Suprapubic skin (tissue), 4 donors: ENCODE measurements at places on chromosomes 4 and X. TPM values are rescaled to one million over a fixed set of nuclear protein-coding genes. Genes with fewer than 3 reads are reported as not detected.

GRCh38 chrX:131054906-131055305, 3.2 kb upstream of the ARHGAP36 start:
- DNase-seq = no peak
- H3K27me3 ChIP-seq = peaks cover 18% of the 10 kb centered on the region
- no peaks in the 10 kb centered on the region for H3K36me3 ChIP-seq
- H3K4me3 ChIP-seq = no peak overlapping the region
- no peaks in the 10 kb centered on the region for H3K4me1 ChIP-seq
- no peak overlapping the region for H3K27ac ChIP-seq

GRCh38 chr4:154004507-154005170, 215.8 kb upstream of the SFRP2 start:
- H3K4me3 ChIP-seq = no peak overlapping the region
- DNase-seq = peak; percentile 77
- H3K4me1 ChIP-seq = peaks cover 4% of the 10 kb centered on the region
- no peaks in the 10 kb centered on the region for H3K36me3 ChIP-seq

GRCh38 chr4:23533859-23534258, 356.0 kb downstream of the PPARGC1A start:
- H3K27me3 ChIP-seq = no peaks in the 10 kb centered on the region
- no peaks in the 10 kb centered on the region for H3K36me3 ChIP-seq
- no peak overlapping the region for H3K27ac ChIP-seq
- no peak for DNase-seq

- no peak overlapping the region for H3K4me3 ChIP-seq
- H3K27ac ChIP-seq = no peak overlapping the region
- H3K36me3 ChIP-seq = no peaks in the 10 kb centered on the region
- no peaks in the 10 kb centered on the region for H3K4me1 ChIP-seq
- DNase-seq = no peak
Measured at GRCh38 chr4:79613269-79613935, 205.4 kb upstream of the GK2 start.

DNA sequence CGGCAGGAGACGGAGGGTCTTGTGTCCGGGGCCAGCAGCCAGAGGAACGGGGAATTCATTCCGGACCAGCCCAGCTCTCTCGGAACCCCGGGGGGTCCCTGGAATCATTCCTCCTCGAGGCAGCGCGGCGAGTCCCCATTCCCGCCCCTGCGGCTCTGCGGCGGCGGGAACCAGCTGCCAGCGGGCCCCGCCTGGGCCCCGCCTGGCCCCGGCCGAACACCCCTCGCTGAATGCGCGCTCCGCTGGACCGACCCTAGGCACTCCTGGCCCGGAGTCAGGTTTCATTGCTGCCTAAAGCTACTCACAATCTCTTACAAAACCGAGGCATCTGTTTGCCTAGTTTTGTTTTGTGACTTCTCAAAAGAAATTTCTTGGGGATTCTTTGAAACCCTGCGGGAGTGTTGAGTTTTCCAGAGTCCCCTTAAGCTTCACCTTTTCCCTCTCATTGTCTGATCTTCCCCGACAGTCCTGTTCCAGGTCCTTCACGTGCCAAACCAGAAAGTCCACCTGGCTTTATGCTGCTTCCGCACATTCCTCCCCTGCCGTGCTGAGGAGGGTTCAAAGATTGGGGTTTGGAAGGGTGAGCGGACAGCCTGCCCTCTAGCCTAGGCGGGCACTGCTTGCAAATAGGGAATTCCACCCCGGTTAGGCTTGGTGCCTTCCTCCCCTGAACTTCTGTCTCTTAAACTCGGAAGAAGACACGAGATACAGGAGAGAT, 789 bp downstream of the ARHGAP10 start:
- DNase-seq = no peak
- H3K27me3 ChIP-seq = no peaks in the 10 kb centered on the region
- no peaks in the 10 kb centered on the region for H3K36me3 ChIP-seq
- H3K4me1 ChIP-seq = peaks cover 37% of the 10 kb centered on the region
- H3K4me3 ChIP-seq = peak overlapping the region; percentile 67
- peak overlapping the region; percentile 93 for H3K27ac ChIP-seq

- no peak overlapping the region for H3K4me3 ChIP-seq
- no peaks in the 10 kb centered on the region for H3K27me3 ChIP-seq
- H3K27ac ChIP-seq = no peak overlapping the region
- no peaks in the 10 kb centered on the region for H3K4me1 ChIP-seq
Measured at GRCh38 chrX:118566359-118566758, 70.7 kb downstream of the DOCK11 start.

Gene LAMTOR3
- 34.4 TPM for total RNA-seq

Gene ARHGEF38
- 1.1 TPM for total RNA-seq

Gene NEIL3
- total RNA-seq = 3.1 TPM

Gene AASDH
- total RNA-seq = 11.2 TPM
